ENCODE measurements at places on chromosomes 2 and 18.
A peak's percentile ranks its signal among the peaks of the same experiment; 100 is the strongest.

DNA sequence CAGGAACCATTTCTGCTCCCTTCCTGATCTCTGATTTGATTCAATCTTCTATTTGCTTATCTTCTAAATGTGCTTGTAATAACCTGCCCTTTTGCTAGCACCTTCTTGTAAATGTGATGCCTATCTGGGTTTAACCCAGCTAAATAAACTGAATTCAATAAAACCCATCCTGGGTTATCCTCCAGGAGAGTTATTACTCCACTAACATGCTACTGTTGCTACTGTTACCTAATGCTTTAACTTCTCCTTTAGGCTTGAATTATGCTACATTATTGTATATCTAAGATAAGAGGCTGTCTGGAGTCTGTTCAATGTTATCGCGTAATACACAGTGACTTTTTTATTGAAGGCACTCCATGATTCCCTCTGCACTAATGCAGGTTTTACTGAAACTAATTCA is 206.5 kb upstream of the CTAGE1 start:
- no peak for DNase-seq

DNA sequence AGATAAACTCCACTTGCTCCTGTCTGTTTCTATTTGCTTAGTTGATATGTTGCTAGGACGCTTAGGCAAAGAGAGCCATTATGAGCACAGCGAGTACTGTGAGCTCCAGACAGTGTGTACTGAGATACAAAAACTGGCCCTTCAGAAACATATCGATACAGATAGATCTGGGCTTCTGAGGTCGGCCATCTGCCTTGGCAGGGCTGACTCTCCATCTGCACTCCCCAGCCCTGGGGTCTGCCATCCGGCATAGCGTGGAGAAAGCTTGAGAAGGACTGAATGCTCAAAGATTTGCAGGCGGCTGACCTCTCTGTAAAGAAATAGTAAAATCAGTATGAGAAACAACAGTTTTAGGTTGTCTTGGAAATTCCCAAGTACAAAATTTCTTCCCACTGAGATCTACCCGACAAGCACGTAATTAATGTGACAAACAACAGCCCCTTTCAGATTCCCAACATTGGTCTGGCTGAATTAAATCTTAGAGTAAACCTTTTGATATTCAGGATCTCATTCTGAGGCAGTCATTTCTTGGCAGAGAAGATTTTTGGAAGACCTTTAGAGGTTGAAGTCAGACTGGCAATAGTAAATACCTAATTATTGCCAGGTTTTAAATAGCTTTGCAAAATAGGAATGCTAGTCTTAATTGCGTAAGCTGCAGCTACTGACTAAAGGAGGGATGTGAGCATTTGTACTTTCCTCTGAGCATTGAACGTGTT is 127.4 kb downstream of the CHST9 start:
- DNase-seq, result no peak

DNA sequence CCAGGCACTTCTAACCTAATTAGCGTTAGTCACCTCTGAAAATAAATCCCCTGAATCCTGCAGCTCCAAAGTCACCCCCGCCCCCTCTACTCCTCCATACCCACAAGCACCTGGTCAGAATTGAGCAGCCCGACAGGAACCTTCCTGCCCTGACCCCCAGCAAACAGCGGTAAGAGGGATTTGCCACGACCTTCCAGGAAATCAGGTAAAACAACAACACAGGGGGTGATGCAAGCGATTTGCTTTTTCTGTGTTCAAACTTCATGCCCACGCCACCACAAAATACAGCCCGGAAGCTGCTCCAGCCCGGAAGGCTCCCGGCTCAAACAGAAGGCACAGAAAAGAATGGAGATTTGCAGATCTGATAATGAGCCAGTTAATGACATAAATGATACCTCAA is 367.1 kb downstream of the GPD2 start:
- DNase-seq, result no peak

- DNase-seq, result peak; percentile 87
Observed at GRCh38 chr2:54559593-54560145, 103.5 kb downstream of the SPTBN1 start.
